Spinal cord (tissue), 10 donors: ENCODE measurements at places on chromosomes 7 and 10. TPM values are rescaled to one million over a fixed set of nuclear protein-coding genes. Genes with fewer than 3 reads are reported as not detected.

The ZNF277 gene
- 52.5 TPM for total RNA-seq

The NPSR1 gene
- 0.59 TPM for total RNA-seq

The ZNF862 gene
- total RNA-seq = 10.3 TPM

The KRIT1 gene
- 57.9 TPM for total RNA-seq

The SLIT1 gene
- total RNA-seq = 37.1 TPM

The ZNF485 gene
- 5.2 TPM for total RNA-seq

The EPHB6 gene
- 15.6 TPM for total RNA-seq

The ATOH7 gene
- total RNA-seq = not detected

DNA sequence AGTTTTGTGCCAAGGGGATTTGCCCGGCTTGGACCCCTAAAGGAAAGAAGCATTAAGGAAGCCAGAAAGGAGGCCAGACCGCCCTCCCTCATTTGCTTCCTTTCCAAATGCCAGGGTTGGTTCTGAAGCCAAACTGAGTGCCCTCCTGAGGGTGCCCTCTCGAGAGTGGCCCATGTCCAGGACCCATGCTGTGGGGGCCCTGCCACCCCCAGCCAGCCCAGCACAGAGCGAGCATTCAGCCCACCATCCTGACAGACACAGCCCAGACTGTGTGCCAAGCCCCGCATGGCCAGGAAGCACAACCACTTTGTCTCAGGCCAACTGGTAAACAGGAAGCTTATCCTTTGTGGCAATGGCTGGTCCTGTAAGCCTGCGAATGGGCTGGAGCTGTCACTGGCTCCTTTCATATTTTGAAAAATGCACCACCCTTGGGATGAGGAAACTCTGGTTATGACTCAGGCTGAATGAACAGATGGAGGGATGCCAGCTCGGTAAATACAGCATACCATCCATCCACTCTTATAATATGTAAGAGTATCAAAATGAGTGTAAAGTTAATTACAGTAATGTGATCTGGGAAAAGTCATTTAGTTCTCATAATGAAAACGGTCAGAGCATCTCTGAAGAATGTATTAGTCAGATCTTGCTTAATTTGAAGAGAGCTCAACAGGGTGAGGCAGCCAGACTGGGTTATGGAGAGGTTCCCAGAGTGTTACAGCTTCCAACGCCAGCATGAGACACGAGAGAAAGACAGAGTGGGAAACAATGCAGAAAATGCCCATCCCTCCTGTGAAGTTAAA, 65.0 kb downstream of the STK17A start:
- no peaks in the 10 kb centered on the region for H3K27me3 ChIP-seq
- H3K27ac ChIP-seq = peak overlapping the region; percentile 89
- peaks cover 49% of the 10 kb centered on the region for H3K4me1 ChIP-seq
- peaks cover 11% of the 10 kb centered on the region for H3K36me3 ChIP-seq
- peak; percentile 73 for DNase-seq

DNA sequence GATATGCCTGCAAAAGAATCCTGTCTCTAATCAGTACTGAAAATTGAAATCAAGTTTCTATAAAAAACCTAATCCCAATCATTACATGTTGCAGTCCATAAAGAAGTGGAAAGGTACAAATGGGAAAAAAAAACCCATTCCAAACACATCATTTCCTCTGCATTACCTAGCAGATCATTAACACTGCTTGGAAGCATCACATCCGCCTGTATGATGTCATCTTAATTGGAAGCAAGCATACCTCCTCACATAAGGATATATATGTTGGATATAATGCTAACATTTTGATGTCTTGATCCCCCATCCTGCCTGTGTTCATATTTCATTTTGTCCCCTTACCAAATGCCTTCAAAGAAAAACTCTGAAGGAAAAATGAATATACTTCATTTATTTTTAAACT, 241.3 kb upstream of the AOAH start:
- no peaks in the 10 kb centered on the region for H3K27me3 ChIP-seq
- H3K27ac ChIP-seq = no peak overlapping the region
- peak; percentile 24 for DNase-seq
- no peaks in the 10 kb centered on the region for H3K4me1 ChIP-seq
- H3K4me3 ChIP-seq = no peak overlapping the region

DNA sequence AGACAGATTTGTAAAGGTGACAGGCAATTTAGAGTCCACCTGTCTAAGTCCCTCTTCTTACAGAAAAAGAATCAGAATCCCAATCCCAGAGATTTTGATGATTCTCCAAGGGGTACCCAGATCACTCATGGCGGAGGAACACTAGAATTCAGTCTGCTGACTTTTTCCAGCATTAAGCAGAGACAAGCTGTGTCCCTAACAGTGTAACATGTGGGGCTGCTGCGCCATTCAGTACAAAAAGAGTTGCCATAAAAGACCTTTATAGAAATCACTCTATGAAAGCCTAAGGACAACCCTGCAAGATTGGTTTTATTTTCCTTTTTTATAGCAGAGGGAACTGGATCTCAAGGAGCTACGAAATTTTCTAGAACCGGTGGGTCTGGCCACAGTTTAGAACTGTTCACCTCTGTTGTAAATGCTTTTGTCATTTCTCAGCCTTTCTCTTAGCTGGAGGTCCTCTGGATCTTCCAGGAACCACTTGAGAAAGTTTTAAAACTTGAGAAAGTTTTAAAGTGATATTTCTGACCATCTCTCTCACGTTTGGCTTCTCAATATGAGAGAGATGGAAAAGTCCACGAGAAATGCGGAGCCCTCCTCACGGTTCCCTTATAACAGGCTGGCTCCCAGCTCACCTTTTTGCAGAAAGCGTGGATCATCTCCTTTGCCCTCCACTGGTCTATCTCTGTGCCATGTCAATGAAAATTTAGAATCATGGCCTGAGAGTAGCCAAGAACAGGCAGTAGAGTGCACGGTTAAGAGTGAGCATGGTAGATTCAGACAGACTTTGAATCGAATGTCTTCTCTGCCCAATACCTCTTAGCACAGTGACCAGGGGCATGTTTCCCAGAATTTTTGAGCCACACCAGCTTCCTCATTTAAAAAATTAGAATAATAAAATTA, 826 bp downstream of the GIMAP7 start:
- no peaks in the 10 kb centered on the region for H3K27me3 ChIP-seq
- DNase-seq = no peak
- no peak overlapping the region for H3K4me3 ChIP-seq
- H3K4me1 ChIP-seq = no peaks in the 10 kb centered on the region
- peak overlapping the region; percentile 25 for H3K27ac ChIP-seq

DNA sequence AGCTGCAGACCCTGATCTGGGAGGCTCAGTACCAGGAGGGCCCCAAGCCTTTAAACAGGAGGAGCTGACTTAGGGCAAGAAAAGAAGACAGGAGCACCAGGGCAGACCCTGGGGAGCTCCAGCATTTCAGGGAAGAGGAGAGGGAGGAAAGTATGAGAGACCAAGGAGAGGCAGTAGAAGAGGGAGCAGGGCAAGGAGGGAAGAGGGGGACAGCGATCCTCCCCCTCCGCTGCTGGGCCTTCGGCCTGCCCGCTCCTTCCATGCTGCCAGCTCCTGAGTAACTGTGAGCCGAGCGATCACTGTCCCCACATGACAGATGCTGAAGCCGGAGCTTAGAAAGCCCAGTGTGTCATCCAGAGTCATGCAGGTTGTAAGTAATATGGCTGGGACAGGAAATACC, 65.9 kb downstream of the ALOX5 start:
- H3K36me3 ChIP-seq = peaks cover 18% of the 10 kb centered on the region
- H3K27ac ChIP-seq = no peak overlapping the region
- H3K4me1 ChIP-seq = peaks cover under 1% of the 10 kb centered on the region
- no peak overlapping the region for H3K4me3 ChIP-seq

- H3K4me1 ChIP-seq = peaks cover 25% of the 10 kb centered on the region
- peaks cover 4% of the 10 kb centered on the region for H3K36me3 ChIP-seq
Measured at GRCh38 chr10:121536310-121536913, 61.8 kb downstream of the FGFR2 start.
